ENCODE measurements at places on chromosomes 2 and 18.

DNA sequence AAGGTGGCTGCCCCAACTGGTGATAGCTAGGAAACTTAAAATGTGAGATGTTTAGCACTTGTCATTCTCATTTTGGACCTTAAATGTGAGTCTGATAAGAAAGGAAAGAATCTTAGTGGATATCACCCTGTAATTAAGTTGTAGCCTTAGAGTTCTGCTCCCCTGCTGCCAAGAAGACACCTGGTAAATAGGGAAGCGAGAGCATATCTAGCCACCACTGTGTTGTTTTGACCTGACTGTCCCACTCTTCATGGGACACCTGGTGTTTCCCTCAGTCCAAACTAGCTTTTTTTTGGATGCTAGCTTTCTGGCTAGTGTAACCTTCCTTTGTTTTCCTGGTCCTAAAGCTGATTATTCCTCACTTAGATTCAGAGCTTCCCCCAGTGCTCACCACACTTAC is 357.6 kb downstream of the RAD51AP2 start:
- DNase-seq: no peak

DNA sequence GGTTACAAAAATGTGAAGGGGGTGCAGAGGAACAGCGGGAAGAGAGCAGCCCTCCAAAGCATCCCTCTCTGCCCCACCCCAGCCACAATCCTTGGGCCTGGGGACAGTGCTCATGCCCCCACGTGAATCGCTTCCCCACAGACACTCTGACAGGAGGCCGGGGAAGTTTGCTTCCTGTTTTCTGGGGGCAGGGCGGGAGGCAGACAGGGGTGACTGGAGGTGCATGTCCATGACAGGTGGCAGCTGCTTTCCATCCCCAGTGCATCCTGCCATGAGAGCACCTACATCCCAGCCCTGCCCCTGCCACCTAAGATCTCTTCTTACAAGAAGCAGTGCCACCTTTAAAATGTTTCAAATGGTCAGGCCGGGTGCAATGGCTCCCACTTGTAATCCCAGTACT is 47.2 kb upstream of the UBE2F start:
- no peak for DNase-seq

- DNase-seq: no peak
Observed at GRCh38 chr2:164620873-164621763, at the start of gene GRB14. TSS of gene GRB14 (minus strand) at chr2:164621482. CDS start at chr2:164621309, 173 bp downstream.

DNA sequence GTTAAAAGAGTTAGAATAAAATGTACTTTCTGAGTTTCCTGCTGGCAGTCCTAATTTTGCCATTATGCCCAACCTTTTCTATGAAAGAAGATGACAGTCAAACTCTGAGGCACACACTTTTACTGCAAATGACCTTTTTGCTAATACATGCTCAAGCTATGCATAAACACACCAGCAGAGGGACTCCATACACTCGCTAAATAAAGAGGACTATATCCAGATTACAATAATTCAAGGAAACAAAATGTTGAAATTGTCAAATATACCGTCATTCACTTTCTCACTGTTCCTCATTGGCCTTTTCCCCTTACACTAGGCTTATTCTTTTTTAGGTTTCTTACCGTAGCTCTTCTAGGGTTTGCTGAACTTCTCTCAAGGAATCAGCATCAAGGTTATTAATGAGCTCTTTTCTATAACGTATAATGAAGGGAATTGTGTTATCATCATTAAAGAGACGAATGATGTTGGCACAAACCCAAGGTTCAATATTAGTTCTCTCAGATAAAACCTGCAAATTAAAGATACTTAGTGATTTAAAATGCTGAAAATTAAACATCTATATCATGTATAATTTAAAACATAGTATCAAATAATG is 25.7 kb downstream of the SRBD1 start:
- no peak for DNase-seq

- DNase-seq: peak; percentile 31
Observed at GRCh38 chr2:98702127-98702802, 28.7 kb downstream of the MGAT4A start.

- DNase-seq: no peak
Observed at GRCh38 chr2:239012228-239012627, 164.3 kb downstream of the TWIST2 start.

DNA sequence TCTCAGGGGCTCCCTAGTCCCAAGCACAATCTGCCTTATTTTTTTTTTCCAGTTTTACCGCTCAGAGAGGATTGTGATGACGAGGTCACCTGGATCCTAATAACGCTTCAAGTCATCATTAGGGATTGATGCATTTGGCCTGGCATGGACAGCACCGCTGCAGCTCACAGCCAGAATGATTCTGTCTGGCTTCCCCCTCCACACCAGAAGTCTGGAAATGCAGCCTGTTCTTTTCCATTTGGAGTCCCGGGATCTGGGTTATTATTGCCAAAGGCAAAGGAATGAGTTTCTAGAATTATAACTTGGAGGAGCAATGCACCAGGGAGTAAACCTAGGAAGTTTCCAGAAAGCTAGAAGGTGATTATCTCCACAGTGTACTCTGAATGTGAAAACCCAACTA is 81.1 kb upstream of the TAF1B start:
- DNase-seq: no peak

- DNase-seq: no peak
Observed at GRCh38 chr2:2253172-2254016, 77.7 kb downstream of the MYT1L start.

- no peak for DNase-seq
Observed at GRCh38 chr2:144162652-144163051, 357.3 kb downstream of the ZEB2 start.

DNA sequence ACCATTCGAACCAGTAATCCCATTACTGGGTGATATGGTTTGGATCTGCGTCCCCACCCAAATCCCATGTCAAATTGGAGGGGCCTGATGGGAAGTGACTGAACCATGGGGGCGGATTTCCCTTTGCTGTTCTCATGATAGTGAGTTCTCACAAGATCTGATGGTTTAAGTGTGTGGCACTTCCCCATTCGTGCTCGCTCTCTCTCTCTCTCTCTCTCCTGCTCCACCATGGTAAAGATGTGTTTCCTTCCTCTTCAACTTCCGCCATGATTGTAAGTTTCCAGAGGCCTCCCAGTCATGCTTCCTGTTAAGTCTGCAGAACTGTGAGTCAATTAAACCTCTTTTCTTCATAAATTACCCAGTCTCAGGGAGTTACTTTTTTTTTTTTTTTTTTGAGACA is 62.6 kb downstream of the NBAS start:
- no peak for DNase-seq

DNA sequence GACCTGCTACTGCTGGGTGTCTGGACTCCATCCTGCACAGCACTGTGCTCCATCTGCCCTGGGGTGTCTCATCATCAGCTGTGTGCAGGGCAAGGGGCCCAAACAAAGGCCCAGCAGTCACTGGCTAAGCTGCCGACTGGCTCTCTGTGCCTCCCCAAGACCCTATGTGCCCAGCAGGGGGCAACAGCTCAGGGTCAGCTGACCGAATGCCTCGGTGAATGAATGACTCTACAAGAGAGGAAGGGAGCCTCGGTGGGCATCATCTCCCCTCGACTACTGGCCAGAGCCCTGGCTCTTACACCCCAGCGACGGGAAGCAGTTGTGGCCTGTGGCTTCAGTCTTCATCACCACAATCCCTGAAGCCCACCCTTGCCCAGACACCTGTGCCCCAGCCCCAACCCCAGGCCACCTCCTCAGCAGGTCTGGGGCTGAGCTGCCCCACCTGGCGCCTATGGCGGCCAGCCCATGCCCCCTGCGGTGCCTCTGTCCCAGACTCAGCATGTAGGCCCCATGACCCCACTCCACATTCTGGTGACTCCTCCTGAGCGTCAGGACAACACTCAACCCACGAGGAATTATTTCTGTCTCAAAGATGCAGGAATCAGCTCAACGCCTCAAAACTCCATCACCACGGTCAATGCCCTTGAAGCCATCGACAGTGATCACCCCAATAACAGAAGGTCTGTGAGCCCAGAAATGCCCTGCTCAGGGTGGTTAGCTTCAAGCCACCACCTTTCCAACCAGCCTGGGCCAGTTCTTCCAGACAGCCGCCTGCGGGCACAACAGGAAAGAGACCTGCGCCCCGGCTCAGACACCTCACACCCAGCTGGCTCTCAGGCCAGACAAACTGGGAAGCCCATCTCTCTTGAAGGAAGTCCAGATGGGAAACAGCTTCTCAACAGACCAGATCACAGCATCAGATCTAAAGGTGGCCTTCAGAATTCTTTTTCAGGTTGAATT is 1.6 kb upstream of the GPR17 start:
- DNase-seq: no peak

- DNase-seq: no peak
Observed at GRCh38 chr2:40210344-40210967, 241.4 kb downstream of the SLC8A1 start.

DNA sequence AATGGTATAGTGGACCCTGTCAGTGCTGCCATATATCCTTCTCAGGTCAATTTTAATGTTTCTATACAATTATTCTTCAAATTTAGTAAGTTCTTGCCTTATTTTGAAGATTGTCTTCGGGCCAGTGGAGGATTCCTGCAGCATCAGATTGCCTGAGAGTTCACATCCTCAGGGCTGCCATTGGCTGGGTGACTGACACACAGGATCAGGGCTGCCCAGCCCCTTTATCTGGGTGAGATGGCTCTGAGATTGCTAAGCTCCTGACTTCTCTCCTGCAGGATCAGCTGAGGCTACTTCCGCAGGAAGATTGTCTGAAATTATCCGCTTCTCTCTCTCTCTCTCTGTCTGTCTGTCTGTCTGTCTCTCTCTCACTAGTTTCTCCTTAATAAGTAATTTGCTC is 567.4 kb downstream of the TSN start:
- DNase-seq: no peak

DNA sequence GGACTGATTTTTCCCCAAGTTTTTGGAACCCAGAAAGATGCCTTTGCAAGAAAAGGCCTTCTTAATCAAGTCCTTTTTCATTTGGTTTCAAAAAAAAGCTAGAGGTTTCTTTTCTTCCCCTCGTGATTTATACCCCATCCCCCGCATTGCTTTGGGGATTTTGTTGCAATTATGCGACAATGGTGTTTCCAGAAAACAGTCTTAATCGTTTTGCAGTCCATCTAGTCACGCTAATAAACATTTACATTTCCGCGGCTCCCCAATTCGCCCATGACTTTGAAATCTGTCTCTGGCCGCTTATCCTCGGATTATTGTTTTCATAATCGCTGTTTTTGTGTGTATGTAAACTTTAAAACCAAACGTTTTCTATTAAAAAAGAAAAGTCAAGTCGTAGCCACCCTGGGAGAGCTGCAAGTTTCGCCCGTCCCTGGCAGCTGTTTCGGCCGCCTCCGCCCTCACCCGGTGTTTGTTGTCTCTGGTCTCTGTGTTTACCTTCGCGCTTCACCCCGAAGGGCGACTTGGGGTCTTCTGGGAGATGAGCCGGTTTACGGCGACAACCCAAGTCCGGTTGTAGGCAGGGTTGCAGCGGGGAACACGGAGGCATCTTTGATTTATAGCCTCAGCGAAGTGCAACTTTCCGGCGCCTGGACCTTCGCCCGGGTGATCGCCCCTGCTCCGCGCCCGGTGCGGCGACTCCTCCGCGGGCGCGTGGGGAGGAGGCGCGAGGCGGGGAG is 667 bp downstream of the SP9 start:
- no peak for DNase-seq

GRCh38 chr2:201262718-201263117 is 2.4 kb downstream of the CASP8 start:
- DNase-seq: no peak

DNA sequence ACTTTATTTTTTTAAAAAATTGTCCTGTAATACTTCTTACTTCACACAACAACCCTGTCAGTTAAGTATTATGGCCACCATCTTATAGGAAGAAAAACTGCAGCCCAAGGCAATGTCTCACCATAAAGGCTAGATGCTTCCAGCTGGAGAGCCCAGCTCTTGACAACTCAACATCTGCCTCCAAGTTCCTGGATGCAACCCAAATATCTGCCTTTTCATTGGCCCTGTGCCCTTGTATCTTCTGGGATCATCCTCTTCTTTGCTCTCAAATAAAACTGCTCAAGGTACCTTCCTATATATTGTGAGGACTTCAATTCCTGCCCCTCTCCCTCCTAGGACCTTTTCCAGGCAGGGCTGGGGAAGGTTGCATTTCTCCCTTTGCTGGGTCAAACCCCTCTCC is 69.5 kb downstream of the BIN1 start:
- DNase-seq: no peak

DNA sequence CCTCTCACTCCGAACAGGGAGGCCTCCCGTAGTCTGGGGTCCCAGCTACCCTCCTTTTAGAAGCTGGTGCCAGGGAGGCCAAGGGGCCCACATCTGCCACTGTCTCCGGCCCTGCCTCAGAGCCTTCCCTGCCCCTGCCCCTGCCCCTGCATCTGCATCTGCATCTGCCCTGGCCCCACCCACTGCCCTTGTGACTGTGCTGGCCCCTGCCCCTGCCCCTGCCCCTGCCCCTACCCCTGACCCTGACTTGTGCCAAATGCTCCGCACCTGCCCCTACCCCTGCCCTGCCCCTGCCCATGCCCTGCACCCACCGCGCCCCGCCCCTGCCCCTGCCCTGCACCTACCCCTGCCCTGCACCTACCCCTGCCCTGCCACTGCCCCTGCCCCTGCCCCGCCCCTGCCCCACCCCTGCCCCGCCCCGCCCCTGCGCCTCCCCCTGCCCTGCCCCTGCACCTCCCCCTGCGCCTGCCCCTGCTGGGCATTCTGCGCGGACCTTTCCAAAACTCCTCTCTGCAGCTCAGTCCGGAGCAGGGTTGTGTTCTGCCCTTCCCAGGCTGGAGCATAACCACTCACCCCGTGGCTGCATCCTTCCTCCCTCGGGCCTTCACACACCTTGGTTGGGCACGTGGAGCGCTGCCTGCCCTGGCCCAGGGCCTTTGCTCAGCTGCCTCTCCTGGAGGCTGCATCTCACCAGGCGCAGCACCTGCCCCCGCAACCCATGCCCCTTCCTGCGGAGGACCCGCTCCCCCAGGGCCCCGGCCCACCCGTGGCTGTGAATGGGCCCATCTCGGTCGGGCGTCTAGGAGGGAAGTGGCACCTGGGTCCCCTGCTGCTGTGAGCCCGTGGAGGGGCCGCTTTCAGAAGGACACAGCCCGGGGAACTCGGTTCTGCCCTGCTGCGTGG is 5.4 kb downstream of the SNTG2 start:
- no peak for DNase-seq

DNA sequence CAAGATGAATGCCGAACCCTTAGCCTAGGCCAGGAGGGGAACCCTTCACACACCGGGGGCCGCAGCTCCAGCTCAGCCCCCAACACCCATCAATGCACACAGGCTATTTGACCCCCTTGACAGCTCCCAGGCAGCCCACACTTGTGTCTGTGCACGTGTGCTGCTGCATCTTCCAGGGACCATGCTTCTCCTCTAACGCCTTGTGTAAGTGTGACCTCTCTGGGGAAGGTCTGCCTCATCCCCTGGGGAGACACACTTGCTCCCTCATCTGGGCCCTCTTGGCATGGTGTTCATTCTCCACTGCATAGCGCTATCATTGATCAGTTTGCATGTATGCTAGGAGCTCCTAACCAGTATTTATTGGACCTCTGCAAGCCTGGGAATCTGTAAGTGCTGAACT is 120.0 kb upstream of the FHL2 start:
- no peak for DNase-seq

Measured in anterior cingulate cortex (tissue), 58 donors.